Hepatocyte (in vitro differentiated cells): ENCODE measurements at places on chromosomes 16 and 17. TPM values are rescaled to one million over a fixed set of nuclear protein-coding genes. Genes with fewer than 3 reads are reported as not detected.
A peak's percentile ranks its signal among the peaks of the same experiment; 100 is the strongest.

DNA sequence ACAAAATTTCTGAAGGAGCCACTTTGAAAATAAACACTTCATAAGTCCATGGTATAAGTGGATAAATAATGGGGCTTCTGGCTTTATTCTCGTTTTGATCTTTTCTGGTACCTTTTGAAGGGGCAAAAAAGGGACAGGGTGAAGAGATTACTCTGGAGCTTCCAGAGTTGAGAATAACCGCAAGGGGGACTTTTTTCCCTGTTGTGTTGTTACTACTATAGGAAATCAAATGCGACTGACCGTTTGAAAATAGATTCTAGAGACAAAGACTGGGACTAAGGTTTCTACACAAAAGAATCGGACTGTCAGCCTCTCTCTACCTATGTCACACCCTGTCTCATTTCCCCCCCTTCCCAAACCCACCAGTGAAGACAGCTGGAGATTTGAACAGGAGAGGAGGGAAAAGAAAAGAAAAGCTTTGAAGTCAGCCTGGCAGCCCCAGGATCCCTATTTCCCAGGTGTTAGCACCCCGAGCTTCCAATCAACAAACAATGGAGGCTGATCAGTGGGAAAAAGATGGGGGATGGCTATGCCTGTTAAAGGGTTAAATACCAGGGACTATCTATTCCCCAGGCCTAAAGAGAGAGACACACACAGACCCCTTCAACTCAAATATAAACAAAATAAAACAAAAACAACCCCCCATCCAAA lies 8.4 kb downstream of the HOXB4 start:
- H3K36me3 ChIP-seq, result no peaks in the 10 kb centered on the region
- H3K4me3 ChIP-seq, result no peak overlapping the region
- peaks cover 100% of the 10 kb centered on the region for H3K27me3 ChIP-seq
- H3K27ac ChIP-seq, result no peak overlapping the region
- H3K4me1 ChIP-seq, result peaks cover 14% of the 10 kb centered on the region
- no peak for DNase-seq

DNA sequence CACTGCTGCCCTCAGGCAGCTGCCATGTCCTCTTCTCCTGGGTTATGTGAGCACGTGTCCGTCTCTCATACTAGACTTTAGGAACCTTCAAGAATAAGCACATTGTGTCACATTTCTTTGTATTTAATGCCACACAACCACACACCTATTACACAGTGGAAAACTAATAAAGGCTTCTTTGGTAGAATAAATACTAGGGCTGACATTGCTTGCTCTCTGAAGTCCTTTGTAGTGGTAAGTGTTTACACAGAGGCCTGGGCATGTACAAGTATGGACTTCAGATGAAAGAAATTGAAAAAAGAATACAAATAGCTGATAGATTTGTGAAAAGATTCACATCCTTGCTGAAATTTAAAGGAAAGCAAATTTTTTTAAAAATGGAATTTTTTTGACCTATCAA lies 188.1 kb upstream of the CCL2 start:
- no peak overlapping the region for H3K4me3 ChIP-seq
- no peak for DNase-seq
- H3K4me1 ChIP-seq, result no peaks in the 10 kb centered on the region

- no peak for DNase-seq
- H3K27ac ChIP-seq, result peak overlapping the region; percentile 97
- no peak overlapping the region for H3K4me3 ChIP-seq
- no peaks in the 10 kb centered on the region for H3K4me1 ChIP-seq
- no peaks in the 10 kb centered on the region for H3K27me3 ChIP-seq
Measured at GRCh38 chr16:2856686-2857450, 1.1 kb downstream of the PRSS22 start.

DNA sequence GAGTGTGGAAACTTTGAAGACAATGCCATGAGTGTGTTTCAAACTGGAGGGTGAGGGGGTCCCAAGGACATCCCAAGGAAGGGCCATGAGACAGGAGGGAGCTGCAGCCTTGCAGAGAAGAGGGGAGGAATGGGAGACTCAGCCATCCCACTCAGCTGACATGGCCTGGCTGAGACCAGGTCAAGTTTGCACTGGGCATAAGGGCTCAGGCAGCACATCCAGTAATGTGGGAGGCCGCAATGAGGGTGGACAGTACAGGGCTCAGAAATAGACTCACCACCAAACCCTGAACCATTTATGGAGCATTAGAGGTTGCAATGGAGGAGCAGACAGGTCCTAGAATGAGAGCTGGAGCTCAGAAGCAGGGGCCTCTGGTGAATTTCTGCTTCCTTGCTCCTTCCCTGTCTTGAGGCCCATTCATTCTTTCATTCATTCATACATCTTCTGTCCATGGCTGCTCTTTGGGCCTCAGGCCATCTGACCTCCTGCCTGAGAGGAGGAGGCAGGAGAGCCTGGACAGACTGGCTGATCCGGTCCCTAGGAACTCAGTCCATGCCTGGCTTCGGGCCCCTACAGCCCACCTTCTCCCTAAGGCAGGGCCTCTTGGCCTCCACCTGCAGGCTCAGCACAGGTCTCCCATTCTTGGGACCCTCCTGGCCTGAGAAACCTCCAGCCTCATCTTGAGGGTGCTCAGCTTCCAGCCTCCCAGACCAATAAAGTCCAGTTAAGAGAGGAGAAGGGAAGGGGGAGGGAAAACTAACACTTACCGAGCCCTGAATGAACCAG lies 70.5 kb upstream of the CDH5 start:
- no peak for DNase-seq
- H3K27ac ChIP-seq, result no peak overlapping the region
- no peaks in the 10 kb centered on the region for H3K4me1 ChIP-seq
- H3K4me3 ChIP-seq, result no peak overlapping the region
- H3K27me3 ChIP-seq, result peaks cover 12% of the 10 kb centered on the region

DNA sequence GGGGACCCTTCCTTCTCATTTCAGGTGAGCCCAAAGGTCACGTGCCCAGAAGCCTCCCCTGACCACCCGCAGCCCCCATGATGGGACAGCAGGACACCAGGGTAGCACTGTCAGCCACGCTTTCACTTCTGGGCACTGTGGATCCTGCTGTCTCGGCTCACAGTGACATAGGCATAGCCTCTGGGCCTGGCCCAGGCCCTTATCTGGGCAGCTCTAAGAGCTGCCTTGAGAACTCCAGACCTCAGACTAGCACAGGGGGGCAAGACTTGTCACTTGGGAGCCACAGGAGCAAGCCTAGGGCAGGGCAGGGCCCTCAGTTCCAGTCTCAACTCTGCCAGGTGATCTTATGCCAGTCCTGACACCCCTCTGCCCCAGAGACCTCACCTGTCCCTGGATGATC lies 4.7 kb downstream of the NATD1 start:
- DNase-seq, result no peak
- no peak overlapping the region for H3K4me3 ChIP-seq
- no peaks in the 10 kb centered on the region for H3K4me1 ChIP-seq
- H3K27ac ChIP-seq, result no peak overlapping the region

- H3K36me3 ChIP-seq, result no peaks in the 10 kb centered on the region
- no peak for DNase-seq
- H3K27ac ChIP-seq, result peak overlapping the region; percentile 94
- peaks cover 29% of the 10 kb centered on the region for H3K4me1 ChIP-seq
Measured at GRCh38 chr16:57619133-57619605, 9.3 kb upstream of the ADGRG1 start.

GRCh38 chr17:78127239-78127887 lies 1.2 kb downstream of the TMC6 start:
- H3K4me1 ChIP-seq, result peaks cover 22% of the 10 kb centered on the region
- H3K27ac ChIP-seq, result peak overlapping the region; percentile 93
- H3K27me3 ChIP-seq, result peaks cover 11% of the 10 kb centered on the region
- H3K4me3 ChIP-seq, result peak overlapping the region; percentile 95
- no peaks in the 10 kb centered on the region for H3K36me3 ChIP-seq

The CD300H gene
- polyA plus RNA-seq, result 0.28 TPM in 1 of 2 replicates, not detected in the other

GRCh38 chr17:42275527-42276358 lies 448 bp downstream of the STAT5B start:
- peak overlapping the region; percentile 70 for H3K4me3 ChIP-seq
- peaks cover 17% of the 10 kb centered on the region for H3K4me1 ChIP-seq
- DNase-seq, result peak; percentile 35
- no peaks in the 10 kb centered on the region for H3K27me3 ChIP-seq
- H3K36me3 ChIP-seq, result no peaks in the 10 kb centered on the region

DNA sequence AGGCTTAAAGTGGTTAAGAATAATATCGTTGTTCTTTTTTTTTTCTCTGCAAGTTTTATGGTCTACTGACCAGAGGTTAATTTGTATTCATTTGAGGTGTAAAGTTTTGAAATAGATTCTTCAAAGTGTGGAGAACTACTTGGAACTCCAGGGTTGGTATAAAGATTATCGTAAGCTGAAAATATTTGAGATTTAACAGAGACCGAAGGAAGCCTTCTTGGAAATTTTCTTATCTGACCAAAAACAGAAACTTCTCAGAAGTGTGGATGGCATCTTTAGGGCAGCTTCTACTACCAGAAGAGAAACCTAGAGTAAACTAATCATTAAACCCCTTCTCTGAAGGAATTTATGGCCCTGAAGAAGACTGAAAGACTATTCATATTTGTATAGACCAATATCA lies 206.8 kb upstream of the MON1B start:
- no peaks in the 10 kb centered on the region for H3K4me1 ChIP-seq
- H3K27me3 ChIP-seq, result no peaks in the 10 kb centered on the region
- no peaks in the 10 kb centered on the region for H3K36me3 ChIP-seq
- no peak overlapping the region for H3K27ac ChIP-seq
- no peak for DNase-seq
